ENCODE measurements at places on chromosomes 13 and 19.

GRCh38 chr13:97798171-97798821 lies 155.2 kb upstream of the IPO5 start:
- no peak for DNase-seq

DNA sequence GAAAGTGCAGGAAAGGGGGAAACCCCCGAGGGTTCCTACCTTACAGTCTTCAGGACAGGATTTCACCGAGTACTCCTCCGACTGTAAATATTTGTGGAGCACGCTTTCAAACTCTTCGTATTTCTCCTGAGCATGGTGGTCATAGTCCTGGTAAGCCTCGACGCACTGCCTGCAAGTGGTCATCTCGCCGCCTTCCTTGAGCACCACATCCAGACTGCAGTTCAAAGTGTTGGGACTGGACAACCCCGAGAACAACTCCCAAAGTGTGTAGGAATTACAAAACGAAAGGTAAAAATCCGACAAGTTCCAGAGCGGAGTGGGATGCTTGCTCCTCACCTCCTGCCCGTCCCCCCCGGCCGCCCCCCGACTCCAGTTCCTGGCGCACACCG lies 349.7 kb downstream of the LIG4 start:
- no peak for DNase-seq

DNA sequence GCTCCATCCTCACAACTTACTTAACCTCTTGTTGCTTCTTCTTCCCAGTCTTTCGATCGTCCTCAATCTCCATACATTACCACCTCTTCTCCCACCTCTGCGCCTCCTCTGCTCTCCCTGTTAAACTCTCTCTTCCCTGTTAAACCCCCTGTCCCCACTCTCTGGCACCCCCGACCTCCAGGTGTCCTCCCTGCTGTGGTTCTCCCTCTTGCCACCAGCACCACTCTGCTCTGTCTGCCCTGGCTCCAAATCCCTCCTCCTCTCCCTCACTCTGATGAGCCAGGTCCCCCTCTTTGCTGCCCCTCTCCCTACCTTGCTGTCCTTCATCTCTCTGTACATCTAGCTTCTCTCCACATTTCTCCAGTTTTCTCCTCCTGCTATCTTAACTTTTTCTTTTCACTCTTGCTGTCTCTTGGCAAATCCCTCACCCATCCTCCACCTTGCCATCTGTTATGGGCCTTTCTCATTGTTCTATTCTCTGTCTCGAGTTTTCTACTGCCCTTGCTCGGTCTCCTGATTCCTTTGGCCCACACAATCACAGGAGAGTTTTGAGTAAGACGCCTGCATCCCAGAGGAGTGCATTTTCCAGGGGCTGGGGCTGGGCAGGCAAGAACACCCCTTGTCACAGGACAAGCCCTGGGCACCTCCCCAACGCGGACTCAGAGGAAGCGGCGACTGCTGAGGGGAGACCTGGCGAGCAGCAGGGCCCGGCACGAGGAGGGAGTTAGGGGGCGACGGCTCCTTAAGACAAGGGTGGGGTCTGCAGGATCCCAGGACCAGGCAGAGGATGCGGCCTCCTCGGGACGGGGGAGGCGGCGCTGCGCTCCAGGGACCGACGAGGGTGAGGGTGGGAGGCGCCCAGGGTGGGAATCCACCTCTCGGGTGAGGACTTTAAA lies 21.4 kb upstream of the ERVV-1 start:
- no peak for DNase-seq

GRCh38 chr19:9953802-9954542 lies 17.7 kb upstream of the OLFM2 start:
- no peak for DNase-seq

GRCh38 chr19:45598267-45599001 lies 3.6 kb downstream of the GPR4 start:
- DNase-seq: no peak

DNA sequence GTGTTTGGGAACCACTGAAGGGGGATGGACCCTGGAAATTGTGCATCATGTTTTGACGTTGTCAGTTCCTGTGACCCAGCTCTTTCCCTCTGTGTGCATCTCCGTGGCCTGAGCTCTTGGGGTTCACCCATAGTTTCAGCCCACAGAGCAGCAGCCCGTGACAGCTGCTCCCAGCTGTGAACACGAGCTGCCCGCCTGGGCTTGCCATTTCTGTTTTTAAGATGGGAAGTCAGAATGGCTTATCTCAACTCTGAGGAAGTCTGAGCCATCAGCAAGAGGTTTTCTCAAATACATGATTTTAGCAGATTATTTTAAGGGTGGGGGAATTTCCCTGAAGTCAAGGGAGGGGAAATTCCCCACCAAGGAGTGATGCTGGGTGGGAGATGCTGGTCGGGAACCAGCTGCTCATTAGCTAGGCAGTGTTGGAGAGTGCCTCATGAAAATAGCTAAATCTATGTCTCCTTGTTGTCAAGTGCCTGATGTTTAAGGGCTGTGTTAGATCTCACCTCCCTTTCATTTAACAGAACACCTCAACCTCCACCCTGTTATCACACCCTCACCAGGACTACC lies 34.8 kb upstream of the C1QTNF9 start:
- DNase-seq: peak; percentile 31

- no peak for DNase-seq
These were observed 336.3 kb downstream of the HS6ST3 start for GRCh38 chr13:96426167-96426566.

DNA sequence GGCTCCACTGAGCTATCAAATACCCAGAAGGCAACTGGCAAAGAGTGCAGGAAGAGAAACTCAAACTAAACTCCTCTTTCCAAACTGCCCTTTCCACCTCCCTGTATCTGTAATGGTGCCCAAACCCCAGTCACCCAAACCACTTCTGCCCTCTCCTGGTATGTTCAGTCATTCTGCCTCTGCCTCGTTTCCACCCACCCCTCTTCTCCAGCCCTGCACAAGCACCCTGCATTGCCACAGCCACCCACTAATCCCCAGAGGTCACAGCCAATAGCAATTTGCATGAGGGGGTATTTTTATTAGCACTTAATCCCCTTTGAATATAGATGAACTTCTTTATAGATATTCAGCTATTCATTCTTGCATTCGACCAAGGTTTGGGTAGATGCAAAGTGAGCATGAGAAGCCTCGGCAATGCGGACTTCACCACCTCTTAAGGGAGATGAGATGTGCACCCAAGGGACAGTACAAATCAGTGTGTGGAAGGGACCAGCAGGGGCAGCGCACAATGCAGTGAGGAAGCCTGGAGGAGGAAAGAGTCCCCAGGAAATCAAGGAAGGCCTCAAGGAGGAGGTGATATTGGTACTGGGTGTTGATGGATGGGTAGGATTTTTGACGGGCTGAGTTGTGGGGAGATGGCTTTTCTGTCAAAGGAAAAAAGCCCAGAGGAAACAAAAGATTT lies 12.4 kb downstream of the TMEM272 start:
- peak; percentile 29 for DNase-seq

GRCh38 chr13:108950333-108951010 lies 321.1 kb downstream of the MYO16 start:
- no peak for DNase-seq

Data from stimulated activated CD4-positive, alpha-beta T cell treated with anti-CD3 and anti-CD28 coated beads, Interleukin-1b, Interleukin-23, amount 100 ng/mL, for 1 hour (primary cell).